Fibroblast of skin of right quadriceps (primary cell): ENCODE measurements at places on chromosomes 2 and 18.
A peak's percentile ranks its signal among the peaks of the same experiment; 100 is the strongest.

- no peak for DNase-seq
Observed at GRCh38 chr18:46468426-46469180, 188.4 kb downstream of the LOXHD1 start.

- no peak for DNase-seq
Observed at GRCh38 chr18:47434214-47434746, 182.8 kb upstream of the SKOR2 start.

DNA sequence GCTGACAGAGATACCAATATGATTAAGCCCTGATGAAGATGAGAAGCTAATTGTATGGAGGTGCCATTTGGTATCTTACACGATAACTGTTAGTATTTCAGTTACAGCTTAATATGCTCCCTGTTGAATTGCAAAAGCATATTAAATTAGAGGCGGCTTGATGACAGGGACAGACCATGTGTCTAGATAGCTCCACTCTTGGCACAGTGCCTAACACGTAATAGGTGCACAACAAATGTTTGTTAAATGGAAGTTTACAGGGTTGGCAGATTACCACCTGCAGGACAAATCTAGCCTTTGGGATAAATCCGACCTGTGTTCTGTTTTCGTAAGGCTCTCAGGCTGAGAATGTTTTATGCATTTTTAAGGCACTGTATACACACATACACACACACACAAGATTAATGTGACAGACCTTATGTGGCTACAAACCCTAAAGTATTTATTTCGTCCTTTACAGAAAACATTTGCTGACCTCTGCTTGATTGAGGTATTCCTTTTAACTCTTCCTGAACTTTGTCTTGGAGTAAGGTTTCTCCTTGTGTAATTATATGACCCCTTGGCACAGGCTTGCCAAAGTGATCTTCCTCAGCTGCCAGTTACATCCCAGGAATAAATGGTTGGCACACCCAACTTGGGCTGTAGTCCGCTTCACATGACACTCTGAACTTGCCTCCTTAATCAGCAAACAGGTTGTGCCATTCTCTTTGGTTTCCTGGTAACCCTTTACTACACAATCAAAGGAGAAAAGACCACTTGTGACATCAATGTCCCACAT, 348.9 kb downstream of the HRH4 start:
- no peak for DNase-seq

DNA sequence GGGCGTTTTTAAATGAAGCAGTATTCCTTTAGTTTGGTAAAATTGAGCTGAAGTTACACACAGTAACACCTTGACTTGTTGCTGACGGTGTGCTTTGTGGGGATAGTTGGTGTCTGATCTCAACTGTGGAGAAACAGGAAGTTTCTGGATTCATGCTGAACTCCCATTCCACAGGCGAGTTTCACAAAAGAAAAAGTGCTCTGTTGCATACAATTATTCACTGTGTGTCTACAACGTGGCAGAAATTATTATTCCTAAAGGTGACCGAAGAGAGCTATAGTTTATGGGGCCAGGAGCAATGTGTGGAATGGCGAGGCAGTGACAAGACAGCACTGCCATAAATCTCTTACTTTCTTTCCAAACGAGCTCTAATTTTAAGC, 463 bp upstream of the CABYR start:
- no peak for DNase-seq

- DNase-seq, result no peak
Observed at GRCh38 chr2:207662203-207662602, 37.0 kb upstream of the METTL21A start.

- DNase-seq, result no peak
Observed at GRCh38 chr2:11022591-11023273, 111.0 kb downstream of the KCNF1 start.

GRCh38 chr2:145987793-145988192, 1467.9 kb upstream of the ZEB2 start:
- DNase-seq, result no peak

GRCh38 chr18:74139888-74140287, 7.7 kb downstream of the FBXO15 start:
- peak; percentile 74 for DNase-seq

DNA sequence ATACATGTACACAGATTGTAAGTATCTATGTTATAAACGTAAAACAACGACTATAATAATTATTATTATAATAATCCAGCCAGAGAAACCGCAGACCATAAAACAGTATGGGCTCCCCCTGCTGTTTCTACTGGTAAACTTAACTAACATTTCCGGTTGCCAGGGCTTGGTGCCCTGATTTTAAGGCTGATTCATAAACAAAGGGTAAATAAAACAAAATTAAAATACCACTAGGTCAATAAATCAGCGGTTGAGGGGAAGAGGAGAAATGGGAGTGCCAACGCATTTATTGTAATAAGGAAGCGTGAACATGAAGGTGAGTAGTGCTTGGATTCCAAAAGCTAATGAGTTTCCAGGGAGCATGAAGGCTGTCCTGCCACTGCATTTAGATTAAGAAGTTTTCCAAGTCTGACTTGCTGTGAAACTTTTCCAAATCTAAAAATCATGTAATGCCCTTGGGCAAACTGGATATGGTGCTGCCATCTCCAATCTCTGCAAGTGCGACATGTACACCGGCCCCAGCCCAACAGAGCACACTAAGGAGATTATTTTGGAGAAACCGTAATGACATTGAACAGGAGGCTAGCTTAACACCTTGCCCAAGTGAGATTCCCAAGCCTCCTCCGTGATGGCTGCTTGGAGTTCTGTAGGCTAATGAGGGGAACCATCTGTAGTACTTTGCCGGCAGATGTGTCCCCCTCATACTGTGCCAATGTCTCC, 50.7 kb upstream of the HNRNPA3 start:
- no peak for DNase-seq

- DNase-seq, result no peak
Observed at GRCh38 chr18:55252053-55252675, 292.9 kb upstream of the CCDC68 start.

GRCh38 chr2:97991081-97991856, 4.5 kb downstream of the TMEM131 start:
- no peak for DNase-seq

- DNase-seq, result no peak
Observed at GRCh38 chr2:10132996-10133647, 10.6 kb downstream of the RRM2 start.

DNA sequence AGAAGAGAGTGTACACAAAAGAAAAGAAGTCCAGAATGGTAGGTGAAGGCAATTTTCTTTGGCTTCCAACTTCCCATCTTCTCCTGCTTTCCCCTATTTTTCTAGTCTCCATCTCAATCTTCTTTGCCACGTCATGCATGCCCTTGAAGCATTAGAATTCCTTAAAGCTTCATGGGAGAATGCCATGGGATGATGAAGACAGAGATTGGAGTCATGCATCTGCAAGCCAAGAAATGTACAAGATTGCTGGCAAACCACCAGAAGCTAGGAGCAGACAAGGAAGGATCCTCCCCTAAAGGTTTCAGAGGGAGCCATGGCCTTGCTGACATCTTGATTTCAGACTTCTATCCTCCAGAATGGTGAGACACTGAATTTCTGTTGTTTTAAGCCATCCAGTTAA, 305.9 kb downstream of the HRH4 start:
- DNase-seq, result peak; percentile 77

DNA sequence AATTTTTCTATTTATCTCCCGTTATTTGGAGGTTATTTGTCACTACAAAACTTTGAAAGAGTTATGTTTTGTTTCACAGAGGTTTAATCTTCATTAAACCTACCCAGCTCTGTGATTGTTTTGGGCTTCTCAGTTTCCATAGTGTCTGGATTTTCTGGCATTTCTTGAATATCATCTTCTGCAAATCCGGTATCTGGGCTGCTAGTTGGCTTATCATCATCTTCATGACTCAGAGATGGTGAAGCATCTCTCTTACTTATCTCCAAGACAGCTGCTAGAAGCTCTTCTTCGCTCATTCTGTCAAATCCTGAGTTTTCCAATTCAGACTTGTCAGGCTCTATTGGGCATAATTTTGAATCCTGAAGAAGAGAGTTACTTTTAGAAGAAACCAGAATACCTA, 55.6 kb downstream of the VIL1 start:
- DNase-seq, result no peak

DNA sequence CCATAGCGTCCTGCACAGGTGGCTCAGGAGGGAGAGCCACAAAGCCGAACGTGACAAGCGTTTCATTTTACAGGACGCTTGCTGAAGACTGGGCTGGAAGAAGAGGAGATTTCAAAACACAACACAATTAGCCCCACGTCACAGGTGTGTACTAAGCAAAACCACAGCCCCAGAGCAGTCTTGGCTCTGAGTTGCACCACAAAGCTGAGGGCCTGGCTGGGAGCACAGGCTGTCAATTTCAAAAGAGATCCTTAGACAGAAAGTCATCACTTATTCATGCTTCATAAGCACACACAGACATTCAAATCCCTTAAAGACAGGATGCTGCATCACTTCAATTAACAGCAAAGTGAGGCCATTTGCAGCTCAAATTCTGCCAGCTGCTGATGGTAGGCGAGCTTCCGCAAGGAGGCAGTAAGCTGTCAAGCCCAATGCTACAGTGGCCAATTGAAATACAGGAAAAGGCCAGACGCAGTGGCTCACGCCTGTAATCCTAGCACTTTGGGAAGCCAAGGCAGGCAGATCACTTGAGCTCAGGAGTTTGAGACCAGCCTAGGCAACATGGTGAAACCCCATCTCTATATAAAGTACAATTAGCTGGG, 79.6 kb downstream of the SKA1 start:
- no peak for DNase-seq

GRCh38 chr2:138365581-138365980, 136.0 kb upstream of the SPOPL start:
- no peak for DNase-seq

- DNase-seq, result peak; percentile 87
Observed at GRCh38 chr2:137964066-137964858, at the start of gene HNMT. Gene HNMT, plus strand, starts transcription at chr2:137964473. Its CDS starts 19 bp downstream, at chr2:137964492.

DNA sequence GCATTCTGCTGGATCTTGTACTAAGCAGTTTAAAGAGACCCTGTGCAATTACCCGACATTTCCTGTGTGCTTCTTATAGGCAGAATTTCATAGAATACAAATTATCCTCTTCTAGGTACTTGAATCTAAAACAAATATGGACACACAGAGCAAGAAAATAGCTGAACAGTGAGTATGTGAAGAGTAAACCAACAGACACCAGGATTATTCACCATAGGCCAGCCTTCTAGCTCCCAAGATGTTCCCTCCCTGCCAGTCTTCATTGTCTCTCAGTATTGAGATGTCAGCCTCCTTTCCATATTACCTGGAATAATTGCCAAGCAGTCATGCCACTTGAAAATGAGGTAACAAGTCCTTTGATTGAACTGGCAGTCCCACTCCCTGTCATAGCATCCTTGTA, 187.1 kb downstream of the PTPRM start:
- DNase-seq, result no peak
